ENCODE measurements at places on chromosomes 6 and 20. TPM values are rescaled to one million over a fixed set of nuclear protein-coding genes. Genes with fewer than 3 reads are reported as not detected.
A peak's percentile ranks its signal among the peaks of the same experiment; 100 is the strongest.

GRCh38 chr20:61537239-61538182, 285.4 kb downstream of the CDH4 start:
- no peaks in the 10 kb centered on the region for H3K4me1 ChIP-seq
- DNase-seq, result no peak
- no peaks in the 10 kb centered on the region for H3K36me3 ChIP-seq
- H3K27me3 ChIP-seq, result no peaks in the 10 kb centered on the region

GRCh38 chr6:34182751-34183531, 37.1 kb upstream of the GRM4 start:
- peak; percentile 56 for DNase-seq
- peak overlapping the region; percentile 85 for H3K27ac ChIP-seq
- peak overlapping the region; percentile 63 for H3K4me3 ChIP-seq
- no peaks in the 10 kb centered on the region for H3K27me3 ChIP-seq
- H3K4me1 ChIP-seq, result peaks cover 11% of the 10 kb centered on the region

- H3K4me3 ChIP-seq, result no peak overlapping the region
- H3K36me3 ChIP-seq, result no peaks in the 10 kb centered on the region
- no peak overlapping the region for H3K27ac ChIP-seq
- peaks cover 4% of the 10 kb centered on the region for H3K4me1 ChIP-seq
Observed at GRCh38 chr6:35757456-35758123, 18.8 kb upstream of the CLPSL2 start.

GRCh38 chr6:158627168-158627939, 17.2 kb downstream of the DYNLT1 start:
- H3K27ac ChIP-seq, result peak overlapping the region; percentile 1
- peaks cover 14% of the 10 kb centered on the region for H3K4me1 ChIP-seq
- H3K27me3 ChIP-seq, result no peaks in the 10 kb centered on the region
- H3K36me3 ChIP-seq, result peaks cover 26% of the 10 kb centered on the region
- H3K4me3 ChIP-seq, result no peak overlapping the region

Gene TRIM38
- total RNA-seq, result 29.1 TPM

Gene ZKSCAN8
- total RNA-seq, result 30.7 TPM

Gene TOX2
- total RNA-seq, result 0.44 TPM

Gene KCNK16
- total RNA-seq, result not detected

Gene KIFC1
- 127 TPM for total RNA-seq

All from activated naive CD8-positive, alpha-beta T cell treated with anti-CD3 and anti-CD28 coated beads, Interleukin-2, amount 10 ng/mL, durations not matched to agents 7 days and 5 days (primary cell).